Right ventricle myocardium superior (tissue), 1 donor: ENCODE measurements at places on chromosomes 5 and 9. TPM values are rescaled to one million over a fixed set of nuclear protein-coding genes. Genes with fewer than 3 reads are reported as not detected.

Gene PFN3
- not detected for total RNA-seq

Gene TDRD7
- total RNA-seq, result 7.9 TPM

Gene CNOT8
- total RNA-seq, result 26.8 TPM

Gene AFAP1L1
- 42.2 TPM for total RNA-seq

Gene ADRB2
- 5.6 TPM for total RNA-seq
